ENCODE measurements at places on chromosomes 12 and 14.

- H3K4me3 ChIP-seq, result peak overlapping the region; percentile 95
- no peak for DNase-seq
- H3K27ac ChIP-seq, result peak overlapping the region; percentile 98
- peaks cover 38% of the 10 kb centered on the region for H3K4me1 ChIP-seq
These were observed 4.8 kb downstream of the CDKN1B start for GRCh38 chr12:12721814-12722434.

DNA sequence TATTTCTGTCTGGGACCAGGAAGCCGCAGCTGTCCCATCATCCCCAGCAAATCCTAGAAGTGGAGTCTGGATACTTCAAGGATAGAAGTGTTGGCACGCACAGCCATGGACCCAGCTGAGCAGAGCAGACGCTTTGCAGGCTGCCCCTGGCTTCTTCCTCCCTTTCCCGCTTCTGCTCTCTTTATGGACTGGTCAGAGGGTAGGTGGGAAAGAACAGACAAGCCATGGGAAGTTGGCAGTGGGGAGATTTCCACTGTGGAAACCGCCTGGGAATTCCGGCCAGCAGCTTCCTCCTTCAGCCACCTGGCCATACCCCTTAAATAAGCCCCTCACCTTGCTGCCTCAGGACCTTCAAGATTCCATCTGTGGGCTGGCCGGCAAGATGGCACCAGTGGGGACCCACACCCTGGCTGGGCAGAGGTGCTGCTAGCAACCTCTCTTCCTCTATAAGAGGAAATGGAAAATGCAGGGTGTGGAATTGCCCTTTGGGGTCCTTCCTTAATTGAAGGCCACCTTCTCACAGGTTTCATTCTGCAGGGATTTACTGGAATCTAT, 20.6 kb downstream of the OTUB2 start:
- DNase-seq, result no peak
- H3K4me1 ChIP-seq, result peaks cover 3% of the 10 kb centered on the region
- H3K27ac ChIP-seq, result no peak overlapping the region
- H3K27me3 ChIP-seq, result no peaks in the 10 kb centered on the region
- peaks cover 10% of the 10 kb centered on the region for H3K36me3 ChIP-seq

- no peaks in the 10 kb centered on the region for H3K4me1 ChIP-seq
- DNase-seq, result peak; percentile 57
- no peak overlapping the region for H3K27ac ChIP-seq
- H3K36me3 ChIP-seq, result no peaks in the 10 kb centered on the region
These were observed 69.9 kb upstream of the CNTN1 start for GRCh38 chr12:40622246-40622838.

- no peaks in the 10 kb centered on the region for H3K27me3 ChIP-seq
- no peak overlapping the region for H3K27ac ChIP-seq
- H3K4me1 ChIP-seq, result peaks cover 48% of the 10 kb centered on the region
- no peak overlapping the region for H3K4me3 ChIP-seq
These were observed 889 bp upstream of the IFT43 start for GRCh38 chr14:75984674-75985073.

- no peak overlapping the region for H3K4me3 ChIP-seq
- H3K4me1 ChIP-seq, result no peaks in the 10 kb centered on the region
- no peak overlapping the region for H3K27ac ChIP-seq
These were observed 52.6 kb upstream of the OTX2 start for GRCh38 chr14:56862836-56863235.

DNA sequence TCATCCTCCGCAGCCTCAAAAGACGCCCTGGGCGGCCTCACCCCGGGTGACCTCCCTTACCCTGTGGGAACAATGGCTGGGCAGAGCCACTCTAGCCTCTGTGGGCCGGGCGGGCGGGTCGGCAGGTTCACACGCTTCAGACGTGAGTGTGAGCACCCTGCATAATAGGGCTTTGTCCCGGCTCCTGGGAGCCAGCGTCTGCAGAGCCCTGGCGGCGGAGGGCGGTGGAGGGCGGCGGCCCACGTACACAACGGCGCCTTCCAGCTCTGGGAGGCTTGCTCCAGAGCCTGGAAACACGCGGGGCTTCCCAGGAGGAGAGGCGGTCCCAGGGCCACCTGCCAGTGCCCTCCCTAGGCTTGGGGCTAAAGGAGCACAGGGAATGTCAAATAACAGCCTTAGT, 205.6 kb downstream of the BCL11B start:
- DNase-seq, result no peak
- no peaks in the 10 kb centered on the region for H3K4me1 ChIP-seq
- H3K27ac ChIP-seq, result no peak overlapping the region
- H3K4me3 ChIP-seq, result no peak overlapping the region
- H3K36me3 ChIP-seq, result no peaks in the 10 kb centered on the region

- H3K27ac ChIP-seq, result no peak overlapping the region
- H3K36me3 ChIP-seq, result no peaks in the 10 kb centered on the region
- no peak overlapping the region for H3K4me3 ChIP-seq
- H3K4me1 ChIP-seq, result no peaks in the 10 kb centered on the region
- H3K27me3 ChIP-seq, result no peaks in the 10 kb centered on the region
These were observed 22.3 kb downstream of the PLEKHG3 start for GRCh38 chr14:64726585-64726890.

DNA sequence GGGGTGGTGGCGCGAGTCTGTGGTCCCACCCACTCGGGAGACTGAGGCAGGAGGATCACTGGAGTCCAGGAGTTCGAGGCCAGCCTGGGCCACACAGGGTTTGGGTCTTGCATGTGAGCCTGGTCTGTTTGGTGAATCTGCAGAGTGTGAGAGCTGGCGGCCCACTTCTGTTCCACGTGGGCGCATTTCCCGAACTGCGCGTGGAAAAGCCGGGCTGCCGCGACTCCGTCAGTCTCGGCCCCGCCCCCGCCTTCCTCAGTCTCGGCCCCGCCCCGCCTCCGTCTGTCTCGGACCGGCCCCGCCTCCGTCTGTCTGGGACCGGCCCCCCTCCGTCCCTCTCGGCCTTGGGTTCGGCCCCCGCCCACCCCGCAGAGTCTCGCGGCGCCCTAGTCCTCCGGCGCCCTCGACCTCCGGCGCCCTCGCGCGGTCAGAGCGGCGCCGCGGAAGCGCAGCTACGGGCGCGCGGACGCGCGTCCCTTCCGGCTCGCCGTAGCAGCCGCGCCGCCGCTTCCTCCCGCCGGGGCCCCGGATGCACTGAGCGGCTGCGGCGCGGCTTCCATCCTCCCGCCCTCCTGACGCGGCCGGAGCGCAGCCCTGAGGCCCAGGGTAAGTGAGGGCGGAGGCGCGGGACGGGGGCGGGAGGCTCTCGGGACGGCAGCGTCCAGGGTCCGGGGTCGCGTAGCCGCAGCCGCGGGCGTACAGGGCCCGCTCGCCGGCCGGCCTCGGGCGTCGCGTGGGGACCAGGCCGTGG, at the start of gene EP400:
TSS of gene EP400 (plus strand) at position 512 of the 751 bp plus-strand sequence. CDS start 10,678 bp downstream, outside the sequence.
- no peaks in the 10 kb centered on the region for H3K36me3 ChIP-seq
- no peaks in the 10 kb centered on the region for H3K27me3 ChIP-seq
- peak within 1 kb of the TSS; percentile 77 for H3K4me3 ChIP-seq

DNA sequence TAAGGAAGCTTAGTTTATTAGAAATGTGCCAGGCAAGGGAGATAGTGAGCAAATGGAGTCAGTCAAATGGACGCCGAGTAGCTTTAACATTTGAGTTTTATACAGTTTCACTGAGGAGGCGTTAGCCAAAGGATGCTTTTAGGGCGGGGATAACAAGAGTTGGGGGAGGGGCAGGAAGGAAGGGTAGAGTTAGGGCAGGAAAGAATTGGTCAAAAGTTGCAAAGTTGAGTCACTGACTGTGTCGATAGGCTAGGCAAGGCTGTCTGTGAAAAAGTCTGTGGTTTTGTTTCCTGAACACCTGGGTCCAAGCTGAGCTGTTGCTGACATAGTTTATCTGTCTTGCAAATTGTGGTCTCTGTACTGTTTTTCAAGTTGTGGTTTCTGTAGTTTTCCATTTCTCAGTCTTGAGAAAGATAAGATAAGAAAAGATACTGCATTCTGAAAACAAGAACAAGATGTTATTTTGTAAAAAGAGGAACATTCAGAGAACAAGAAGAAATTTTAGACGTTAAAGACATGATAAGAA, 62.6 kb upstream of the RESF1 start:
- H3K4me3 ChIP-seq, result no peak overlapping the region
- no peaks in the 10 kb centered on the region for H3K27me3 ChIP-seq
- no peaks in the 10 kb centered on the region for H3K36me3 ChIP-seq

- no peak for DNase-seq
- H3K27me3 ChIP-seq, result no peaks in the 10 kb centered on the region
- H3K36me3 ChIP-seq, result no peaks in the 10 kb centered on the region
- H3K4me3 ChIP-seq, result no peak overlapping the region
- no peak overlapping the region for H3K27ac ChIP-seq
- H3K4me1 ChIP-seq, result no peaks in the 10 kb centered on the region
These were observed 181.1 kb downstream of the PTPN11 start for GRCh38 chr12:112599871-112600270.

- H3K4me3 ChIP-seq, result no peak overlapping the region
- H3K36me3 ChIP-seq, result no peaks in the 10 kb centered on the region
- no peaks in the 10 kb centered on the region for H3K4me1 ChIP-seq
- no peak overlapping the region for H3K27ac ChIP-seq
These were observed 273.9 kb downstream of the TMEM132D start for GRCh38 chr12:129629901-129630300.

GRCh38 chr14:36173161-36173560, 3.4 kb downstream of the PTCSC3 start:
- no peak for DNase-seq
- no peaks in the 10 kb centered on the region for H3K36me3 ChIP-seq
- no peak overlapping the region for H3K4me3 ChIP-seq
- no peaks in the 10 kb centered on the region for H3K4me1 ChIP-seq

DNA sequence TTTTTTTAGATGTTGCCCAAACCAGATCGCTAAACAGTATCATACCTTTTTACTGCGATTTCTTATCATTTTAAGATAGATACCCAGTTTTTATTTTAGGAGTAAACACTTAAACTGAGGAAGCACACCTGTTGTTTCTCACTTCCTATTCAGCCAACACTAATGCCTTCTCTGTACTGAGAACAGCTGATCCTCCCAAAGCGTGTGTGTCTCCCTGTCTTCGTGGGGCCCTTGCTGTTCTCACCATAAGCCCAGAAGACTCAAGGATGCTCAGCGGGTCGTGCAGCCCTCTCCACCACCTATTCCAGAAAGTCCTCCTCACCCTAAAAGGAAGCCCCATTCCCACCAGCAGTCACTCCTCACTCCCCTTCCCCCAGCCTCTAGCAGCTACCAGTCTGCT, 14.8 kb downstream of the PPP2R5C start:
- H3K27ac ChIP-seq, result no peak overlapping the region
- DNase-seq, result no peak
- H3K27me3 ChIP-seq, result peaks cover 29% of the 10 kb centered on the region
- H3K36me3 ChIP-seq, result no peaks in the 10 kb centered on the region
- H3K4me3 ChIP-seq, result no peak overlapping the region

GRCh38 chr14:89771251-89771650, 183.3 kb downstream of the EFCAB11 start:
- H3K27me3 ChIP-seq, result no peaks in the 10 kb centered on the region
- H3K4me1 ChIP-seq, result peaks cover 34% of the 10 kb centered on the region
- DNase-seq, result peak; percentile 41
- no peak overlapping the region for H3K27ac ChIP-seq

- no peak overlapping the region for H3K4me3 ChIP-seq
- no peaks in the 10 kb centered on the region for H3K36me3 ChIP-seq
- H3K27me3 ChIP-seq, result no peaks in the 10 kb centered on the region
- H3K4me1 ChIP-seq, result no peaks in the 10 kb centered on the region
- H3K27ac ChIP-seq, result no peak overlapping the region
These were observed 115.4 kb upstream of the OVCH1 start for GRCh38 chr12:29612912-29613311.

- H3K27ac ChIP-seq, result no peak overlapping the region
- no peak for DNase-seq
- H3K36me3 ChIP-seq, result no peaks in the 10 kb centered on the region
- no peaks in the 10 kb centered on the region for H3K27me3 ChIP-seq
- no peak overlapping the region for H3K4me3 ChIP-seq
These were observed 342.6 kb upstream of the RGS6 start for GRCh38 chr14:71589609-71590008.

DNA sequence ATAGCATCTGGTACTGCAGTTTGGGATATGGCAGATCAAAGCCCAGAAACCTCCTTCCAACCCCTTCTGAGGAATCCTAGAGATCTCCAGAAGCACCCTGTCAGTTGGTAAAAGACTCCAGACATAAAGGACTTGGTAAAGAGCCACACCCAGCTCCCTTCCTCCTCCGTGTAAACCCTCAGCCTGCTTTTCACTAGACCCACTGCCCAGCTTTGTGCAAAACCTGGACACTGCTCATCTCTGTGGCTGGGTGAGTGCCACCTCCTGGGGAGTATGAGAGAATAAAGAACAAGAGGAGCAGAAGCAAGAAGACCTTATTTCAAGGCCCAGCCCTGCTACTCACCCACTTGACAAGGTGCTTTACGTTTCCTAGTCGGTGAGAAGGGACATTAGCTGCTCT, 33.0 kb downstream of the ANO2 start:
- H3K4me3 ChIP-seq, result no peak overlapping the region
- no peaks in the 10 kb centered on the region for H3K4me1 ChIP-seq
- no peak for DNase-seq

GRCh38 chr14:75619548-75619947, 41.1 kb downstream of the ERG28 start:
- H3K27ac ChIP-seq, result no peak overlapping the region
- no peaks in the 10 kb centered on the region for H3K4me1 ChIP-seq
- H3K27me3 ChIP-seq, result no peaks in the 10 kb centered on the region
- H3K4me3 ChIP-seq, result no peak overlapping the region
- no peaks in the 10 kb centered on the region for H3K36me3 ChIP-seq

DNA sequence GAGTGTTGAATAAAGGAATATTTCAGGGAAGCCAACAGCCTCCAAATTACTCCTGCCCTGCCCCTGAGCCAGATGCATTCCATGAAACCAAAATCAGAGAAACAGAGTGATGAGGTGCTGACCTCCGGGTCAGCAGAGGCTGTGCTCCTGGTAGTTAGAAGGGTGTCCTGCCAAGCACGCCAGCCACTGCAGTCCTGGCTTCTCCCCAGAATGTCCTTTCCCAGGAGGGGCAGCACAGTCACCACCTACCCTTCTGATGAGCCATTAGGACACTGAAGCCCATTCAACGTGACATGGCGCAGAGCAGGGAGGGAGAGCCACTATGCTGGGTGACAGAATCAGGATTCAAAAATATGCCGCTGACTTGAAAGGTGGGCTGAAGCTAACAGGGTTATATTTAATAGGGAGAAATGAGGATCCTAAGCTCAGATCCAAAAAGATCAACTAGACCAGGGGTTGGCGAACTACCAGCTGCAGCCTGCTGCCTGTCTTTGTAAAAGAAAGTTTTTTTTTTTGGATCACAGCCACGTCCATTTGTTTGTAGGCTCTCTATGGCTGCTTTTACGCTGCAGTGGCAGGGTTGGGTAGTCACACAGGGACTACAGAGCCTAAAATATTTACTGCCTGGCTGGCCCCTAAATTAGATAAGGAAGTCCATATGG, 34.5 kb upstream of the PLEK2 start:
- no peak overlapping the region for H3K4me3 ChIP-seq
- H3K27me3 ChIP-seq, result peaks cover 4% of the 10 kb centered on the region
- DNase-seq, result no peak
- no peaks in the 10 kb centered on the region for H3K36me3 ChIP-seq
- peaks cover 9% of the 10 kb centered on the region for H3K4me1 ChIP-seq

GRCh38 chr14:103401223-103402214, 16.3 kb downstream of the MARK3 start:
- H3K36me3 ChIP-seq, result no peaks in the 10 kb centered on the region
- H3K4me1 ChIP-seq, result peaks cover 43% of the 10 kb centered on the region
- no peak overlapping the region for H3K4me3 ChIP-seq
- H3K27ac ChIP-seq, result peak overlapping the region; percentile 23
- DNase-seq, result peak; percentile 79
- H3K27me3 ChIP-seq, result no peaks in the 10 kb centered on the region

Measured in endothelial cell of umbilical vein (primary cell).